ENCODE measurements at places on chromosomes 7 and 10.

GRCh38 chr7:77575187-77575586 is 38.1 kb downstream of the PTPN12 start:
- DNase-seq = no peak

GRCh38 chr7:13036256-13036780 is 348.9 kb downstream of the ARL4A start:
- no peak for DNase-seq

GRCh38 chr10:130497056-130498010 is 361.1 kb downstream of the GLRX3 start:
- no peak for DNase-seq

DNA sequence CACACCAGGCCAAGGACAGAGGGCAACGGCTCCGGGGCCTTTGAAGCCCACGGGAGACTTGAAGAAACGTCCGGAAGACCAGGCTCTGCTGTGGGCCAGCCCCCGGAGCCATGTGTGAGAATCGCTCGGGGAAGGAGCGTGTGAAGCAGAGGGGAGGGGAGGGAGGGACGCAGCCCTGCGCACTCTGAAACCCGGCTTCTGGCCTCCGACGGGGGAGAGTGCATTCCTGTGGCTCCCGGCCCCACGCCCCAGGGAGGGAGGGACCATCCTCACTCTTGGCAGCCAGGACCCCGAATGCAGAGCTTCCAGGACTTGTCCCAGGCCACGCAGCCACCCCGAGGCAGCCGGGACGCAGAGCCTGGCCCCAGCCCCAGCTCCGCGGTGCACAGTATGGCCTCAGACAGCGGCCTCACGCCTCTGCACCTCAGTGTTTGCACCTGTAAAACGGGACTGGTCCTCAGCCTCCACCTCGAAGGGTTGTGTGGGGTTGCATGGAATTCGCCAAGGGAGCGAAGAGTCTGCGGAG is 67.4 kb downstream of the PDGFA start:
- no peak for DNase-seq

GRCh38 chr7:82044497-82045080 is 274.7 kb upstream of the HGF start:
- peak; percentile 70 for DNase-seq

DNA sequence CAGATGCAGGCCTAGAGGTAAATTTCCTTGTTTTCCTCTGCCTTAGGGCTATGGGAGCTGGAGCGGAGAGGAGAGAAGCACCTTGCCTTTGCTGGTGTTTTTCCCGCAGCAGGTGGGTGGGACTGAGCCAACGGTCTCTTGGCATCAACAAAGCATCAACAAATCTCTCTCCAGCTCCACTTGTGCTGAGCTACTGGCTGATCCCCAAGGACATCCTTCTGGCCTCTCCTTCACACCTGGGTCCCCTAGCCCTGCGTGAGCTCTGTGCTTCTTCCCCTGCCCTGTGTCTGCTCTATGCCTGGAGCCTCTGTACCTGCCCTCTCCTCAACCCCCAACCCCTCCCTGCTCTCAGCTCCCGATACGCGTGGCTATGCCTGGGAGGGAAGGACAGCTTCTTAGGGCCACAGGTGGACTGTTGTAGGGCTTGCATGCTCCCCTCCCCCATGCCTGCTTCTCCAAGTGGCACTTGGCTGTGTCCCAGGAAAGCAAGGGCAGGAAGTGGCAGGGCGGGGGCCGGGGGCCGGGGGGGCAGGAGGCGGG is 3.2 kb upstream of the CLDN4 start:
- DNase-seq = no peak

GRCh38 chr7:96667026-96667425 is 42.6 kb downstream of the SEM1 start:
- DNase-seq = no peak

- no peak for DNase-seq
These were observed 19.2 kb upstream of the C7orf33 start for GRCh38 chr7:148571381-148571780.

DNA sequence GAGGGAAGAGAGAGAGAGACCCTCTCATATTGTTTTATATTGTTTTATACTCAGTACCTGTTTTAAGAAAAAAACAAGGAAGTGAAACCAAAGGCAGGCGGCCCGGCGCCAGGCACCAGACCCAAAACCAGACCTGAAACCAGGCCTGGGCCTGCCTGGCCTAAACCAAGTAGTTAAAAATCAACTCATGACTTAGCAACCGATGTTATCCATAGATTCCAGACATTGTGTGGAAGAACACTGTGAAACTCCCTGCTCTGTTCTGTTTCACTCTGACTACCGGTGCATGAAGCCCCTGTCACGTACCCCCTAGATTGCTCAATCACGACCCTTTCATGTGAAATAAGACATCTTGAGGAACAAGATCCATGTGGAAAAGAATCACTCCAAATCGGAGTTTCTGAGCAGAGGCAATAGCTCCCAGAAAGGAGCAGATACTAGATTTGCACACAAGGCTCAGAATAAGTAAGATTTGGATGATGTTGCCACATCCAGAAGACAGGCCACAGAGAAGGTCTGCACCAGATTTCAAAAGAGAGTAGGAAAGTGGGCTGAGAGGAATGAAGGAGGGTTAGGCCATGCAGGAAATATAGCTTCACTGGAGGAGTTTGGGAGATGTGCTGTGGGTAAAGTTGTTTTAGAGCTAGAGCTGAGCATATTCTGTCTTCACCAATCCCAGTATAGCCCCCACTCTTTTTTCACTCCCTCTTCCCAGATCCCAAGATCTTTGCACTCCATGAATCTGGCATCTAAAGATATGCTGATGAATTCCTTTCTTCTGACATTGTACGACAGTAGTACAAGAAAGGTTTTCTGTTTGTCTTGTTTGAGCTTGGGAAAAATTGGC is 8.8 kb upstream of the ZNF248 start:
- no peak for DNase-seq

DNA sequence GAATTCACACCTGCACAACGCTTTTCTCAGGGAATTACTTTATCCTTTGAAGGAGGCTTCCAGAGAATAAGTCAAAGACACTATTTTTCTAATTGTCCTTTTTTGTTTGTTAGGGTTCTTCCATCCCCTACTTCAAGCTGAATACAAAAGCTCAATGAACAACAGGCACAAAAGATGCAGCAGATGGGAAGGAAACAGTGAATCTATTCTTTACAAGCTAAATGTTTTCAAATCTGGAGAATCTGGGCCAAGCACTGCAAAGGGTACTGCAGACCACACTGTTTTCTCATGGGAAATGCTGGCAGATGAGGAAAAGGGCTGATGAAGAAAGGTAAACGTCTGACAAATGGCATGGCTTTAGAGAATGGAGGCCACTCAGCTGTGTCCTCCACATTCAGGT is 18.5 kb downstream of the LIPA start:
- no peak for DNase-seq

DNA sequence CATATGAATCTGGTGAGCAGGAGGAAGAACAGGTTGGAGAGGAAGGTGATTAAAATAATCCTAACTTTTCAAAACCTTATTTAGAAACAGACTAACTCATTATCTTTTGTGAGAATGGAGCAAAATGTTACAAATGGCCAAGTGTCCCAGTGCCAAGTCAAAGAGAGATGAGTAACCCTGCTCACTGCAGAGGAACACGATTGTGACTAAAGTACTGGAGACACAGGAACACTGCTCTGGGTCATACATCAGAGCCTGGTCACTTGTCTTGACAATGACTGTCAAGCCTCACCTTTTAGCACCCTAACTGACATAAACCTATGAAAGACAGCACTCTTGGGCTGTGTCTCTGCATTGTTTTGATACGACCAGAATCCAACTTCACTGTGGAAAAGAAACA is 108.8 kb downstream of the SGMS1 start:
- DNase-seq = no peak

GRCh38 chr7:82961240-82961639 is 201.4 kb downstream of the PCLO start:
- DNase-seq = no peak

- no peak for DNase-seq
These were observed 31.4 kb upstream of the FRMD4A start for GRCh38 chr10:14362104-14362503.

DNA sequence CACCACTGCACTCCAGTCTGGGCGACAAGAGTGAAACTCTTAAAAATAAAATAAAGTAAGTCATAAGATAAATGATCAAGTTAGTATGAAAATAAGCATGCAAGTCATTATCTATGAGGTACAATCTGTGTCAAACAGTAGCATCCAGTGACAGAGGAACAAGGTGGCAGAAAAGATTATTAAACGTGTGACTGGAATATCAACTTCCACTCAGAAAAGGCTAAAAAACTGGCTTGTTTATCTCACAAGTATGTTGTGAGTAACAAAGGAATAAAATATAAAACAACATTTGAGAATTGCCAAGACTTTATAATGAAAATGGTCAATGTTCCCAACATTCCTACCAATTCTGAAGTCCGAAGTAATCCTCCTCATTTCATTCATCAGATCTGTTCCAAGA is 30.3 kb downstream of the ITGB1 start:
- no peak for DNase-seq

- DNase-seq = no peak
These were observed 185.0 kb downstream of the TCERG1L start for GRCh38 chr10:131126321-131127137.

- DNase-seq = no peak
These were observed 37.7 kb upstream of the ZNF107 start for GRCh38 chr7:64628192-64628591.

DNA sequence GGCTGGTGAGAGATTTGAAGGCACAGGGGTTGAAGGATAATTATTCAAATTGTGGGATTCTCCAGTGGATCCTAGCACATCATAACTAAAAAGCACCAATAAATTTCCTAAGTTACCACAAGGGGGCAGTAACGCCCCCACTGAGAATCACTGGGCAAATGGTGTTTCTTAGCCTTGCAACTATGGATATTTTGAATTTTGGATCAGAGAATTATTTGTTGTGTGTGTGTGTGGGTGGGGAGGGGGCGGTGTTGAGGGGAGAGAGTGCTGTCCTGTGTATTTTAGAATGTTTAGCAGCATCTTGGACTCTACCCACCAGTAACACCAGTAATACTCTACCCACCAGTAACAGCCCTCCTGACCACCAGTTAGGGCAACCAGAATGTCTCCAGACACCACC is 63.3 kb upstream of the PRKG1 start:
- peak; percentile 60 for DNase-seq

- DNase-seq = no peak
These were observed 214.1 kb upstream of the FAM3C start for GRCh38 chr7:121610243-121610642.

DNA sequence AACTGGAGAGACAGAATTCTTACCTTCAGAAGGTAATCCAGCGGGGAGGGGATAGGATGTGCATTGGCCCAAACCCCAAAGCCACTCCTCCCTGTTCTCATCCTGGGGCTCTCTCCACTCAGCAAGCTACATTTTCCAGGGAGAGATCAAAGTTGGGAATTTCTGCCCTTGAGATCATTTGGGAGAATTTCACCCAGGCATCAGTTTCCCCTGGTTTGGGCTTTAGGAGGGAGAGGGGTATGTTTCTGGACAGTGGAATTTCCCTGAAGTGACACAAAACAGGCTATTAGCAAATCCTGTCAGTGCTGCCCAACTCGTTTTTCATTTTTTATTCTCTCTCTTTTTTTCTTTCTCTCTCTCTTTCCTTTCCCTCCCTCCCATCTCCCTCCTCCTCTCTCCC is 35.7 kb downstream of the CYP17A1 start:
- DNase-seq = peak; percentile 72

DNA sequence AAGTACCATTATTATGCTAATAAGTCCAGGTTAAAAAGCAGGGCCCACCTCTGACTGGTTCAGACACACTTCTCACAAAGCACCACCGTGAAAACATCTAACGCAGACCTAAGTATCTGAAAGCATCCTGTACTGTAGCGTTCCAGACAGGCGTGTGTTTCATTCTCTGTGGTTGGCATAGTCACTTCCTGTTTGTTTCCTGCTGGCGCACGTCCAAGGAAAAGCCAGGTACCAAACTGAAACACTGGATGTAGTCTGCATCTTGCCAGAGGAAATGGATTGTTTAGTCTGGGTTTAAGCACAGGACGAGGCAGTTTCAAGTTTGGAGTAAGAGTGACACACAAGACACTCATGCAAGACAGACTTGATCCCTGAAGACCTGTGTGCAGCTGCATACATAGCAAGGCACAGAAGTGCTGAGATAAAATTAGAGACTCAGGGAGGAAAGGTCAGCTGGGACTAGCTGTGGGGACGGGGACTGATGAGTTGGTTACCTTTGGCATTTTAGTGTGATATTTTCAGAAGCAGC is 23.3 kb downstream of the BPGM start:
- peak; percentile 36 for DNase-seq

DNA sequence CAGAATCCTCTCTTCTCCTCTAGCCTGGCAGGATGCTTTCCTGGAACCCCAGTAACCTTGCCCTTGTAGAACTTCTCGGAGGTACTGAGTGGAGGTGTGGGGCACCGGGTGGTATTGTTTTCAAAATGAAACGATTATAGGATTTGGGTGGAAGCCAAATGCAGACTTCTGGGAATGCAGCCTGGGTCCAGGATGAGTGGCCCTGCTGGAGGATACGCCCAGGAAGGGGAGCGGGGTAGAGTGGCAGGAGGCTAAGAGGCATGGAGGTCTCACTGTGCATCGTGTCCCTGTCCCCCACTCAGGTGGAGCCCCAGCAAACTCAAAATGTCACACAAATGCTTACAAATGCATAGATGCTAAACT is 109.1 kb upstream of the PPIF start:
- DNase-seq = no peak

- no peak for DNase-seq
These were observed 23.5 kb downstream of the SGCE start for GRCh38 chr7:94632338-94633013.

GRCh38 chr10:79444199-79445119 is 965 bp downstream of the ZCCHC24 start:
- peak; percentile 80 for DNase-seq

DNA sequence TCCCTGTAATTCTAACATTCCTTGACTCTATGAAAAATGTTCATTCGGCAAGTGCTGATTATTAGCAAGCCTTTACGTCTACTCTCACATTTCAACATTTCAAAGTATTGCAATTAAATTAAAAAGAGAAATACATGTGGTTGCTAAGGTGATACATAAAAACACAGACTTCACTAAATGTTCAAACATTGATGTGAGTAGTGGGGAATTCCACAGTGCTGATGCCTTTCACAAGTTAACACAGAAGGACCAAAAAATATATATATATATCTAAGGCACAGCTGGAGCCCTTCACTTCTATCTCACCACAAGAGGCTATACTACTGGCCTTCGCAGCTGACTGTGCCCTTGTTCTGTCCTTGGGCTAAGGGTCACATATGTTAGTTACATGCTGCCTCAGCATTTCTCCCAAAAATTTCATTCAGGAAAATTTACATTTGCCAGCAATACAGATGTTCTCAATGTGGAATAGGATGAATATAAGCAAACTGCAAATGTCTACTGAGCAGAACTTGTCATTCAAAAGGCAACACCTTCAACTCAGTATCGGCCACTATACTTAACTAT is 13.9 kb downstream of the CTTNBP2 start:
- no peak for DNase-seq

GRCh38 chr10:61529208-61529607 is 76.0 kb upstream of the TMEM26 start:
- DNase-seq = no peak

DNA sequence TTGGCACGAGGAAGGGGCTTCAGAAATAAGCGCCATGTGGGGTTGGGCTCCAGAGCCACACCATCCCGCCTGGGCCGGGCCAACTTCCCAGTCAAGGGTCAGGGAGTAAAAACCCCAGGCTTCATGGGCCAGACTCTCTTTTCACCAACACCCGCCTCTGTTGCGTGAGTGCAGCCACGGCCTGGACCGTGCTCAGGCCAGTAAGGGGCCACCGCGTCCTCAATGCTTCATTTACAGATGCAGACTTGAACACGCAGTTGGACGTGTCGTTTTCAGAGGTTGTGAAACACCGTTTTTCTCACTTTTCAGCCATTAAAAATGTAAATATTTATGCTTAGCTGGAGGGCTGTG is 161.0 kb downstream of the WDR37 start:
- no peak for DNase-seq
